ENCODE measurements at places on chromosomes 7 and 10.

- no peak for DNase-seq
Measured at GRCh38 chr10:91088300-91089140, 131.9 kb upstream of the PCGF5 start.

DNA sequence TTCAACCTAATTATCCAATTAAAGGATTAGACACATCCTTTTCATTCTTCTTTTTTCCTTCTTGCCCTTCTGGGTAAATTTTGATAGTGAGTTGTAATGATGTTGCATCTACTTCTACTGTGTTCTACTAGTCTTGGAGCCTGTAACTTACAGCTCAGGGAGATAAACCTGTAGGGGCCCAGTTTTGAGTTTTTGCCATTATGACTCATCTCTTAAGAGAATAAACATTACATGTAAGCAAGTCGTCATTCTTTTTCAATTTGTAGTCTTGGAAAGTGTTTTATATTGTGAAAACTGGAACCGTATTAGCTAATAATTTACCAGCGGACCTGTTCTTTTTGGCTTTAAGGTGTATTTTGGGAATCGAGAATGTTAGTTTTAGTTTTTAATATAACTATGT lies 89.7 kb upstream of the RPA3 start:
- no peak for DNase-seq

DNA sequence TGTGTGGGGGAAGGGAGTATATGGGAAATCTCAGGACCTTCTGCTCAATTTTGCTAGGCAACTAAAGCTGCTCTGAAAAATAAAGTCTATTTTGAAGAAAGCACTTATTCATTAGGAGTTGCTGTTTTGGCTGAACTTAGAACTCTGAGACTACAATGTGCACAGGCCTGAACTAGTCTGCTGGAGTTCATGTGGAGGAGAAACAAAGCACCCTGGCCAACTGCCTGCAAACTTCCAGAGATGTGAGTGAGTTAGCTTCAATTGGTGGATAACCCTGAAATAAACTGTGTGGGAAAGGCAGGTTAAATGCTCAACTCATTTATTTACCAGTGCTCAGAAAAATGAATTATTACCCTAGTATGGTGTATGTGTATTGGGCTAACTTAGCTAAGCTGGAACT lies 17.3 kb upstream of the FAM241B start:
- no peak for DNase-seq

- no peak for DNase-seq
Measured at GRCh38 chr7:151592868-151593486, 73.3 kb upstream of the RHEB start.

DNA sequence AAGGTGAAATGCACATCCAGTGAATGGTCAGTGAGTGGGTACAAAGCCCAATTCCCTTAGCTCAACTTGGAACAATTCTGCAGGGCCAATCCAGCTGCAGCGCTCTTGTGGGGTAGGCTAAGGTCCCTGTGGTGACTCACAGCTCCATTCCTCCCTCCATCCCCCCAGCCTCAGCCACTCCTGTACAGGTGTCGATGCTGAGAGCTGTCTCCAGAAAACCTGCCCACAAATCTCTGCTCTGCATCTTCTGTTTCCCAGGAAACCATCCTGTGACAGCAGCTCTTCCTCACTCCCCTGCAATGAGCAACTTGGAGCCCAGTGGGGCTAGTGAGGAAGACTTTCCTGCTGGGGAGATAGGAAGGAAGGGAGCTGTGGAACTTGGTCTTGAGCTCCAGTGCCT lies 244.7 kb upstream of the GPR26 start:
- no peak for DNase-seq

GRCh38 chr7:156073366-156074052 lies 261.2 kb upstream of the SHH start:
- DNase-seq: no peak

- DNase-seq: no peak
Measured at GRCh38 chr7:93245525-93246432, 13.6 kb downstream of the VPS50 start.

- DNase-seq: no peak
Measured at GRCh38 chr10:126729314-126729870, 58.9 kb upstream of the C10orf90 start.

GRCh38 chr10:90592638-90593302 lies 265.1 kb downstream of the HTR7 start:
- no peak for DNase-seq

- no peak for DNase-seq
Measured at GRCh38 chr10:60417024-60417423, 27.3 kb upstream of the ANK3 start.

DNA sequence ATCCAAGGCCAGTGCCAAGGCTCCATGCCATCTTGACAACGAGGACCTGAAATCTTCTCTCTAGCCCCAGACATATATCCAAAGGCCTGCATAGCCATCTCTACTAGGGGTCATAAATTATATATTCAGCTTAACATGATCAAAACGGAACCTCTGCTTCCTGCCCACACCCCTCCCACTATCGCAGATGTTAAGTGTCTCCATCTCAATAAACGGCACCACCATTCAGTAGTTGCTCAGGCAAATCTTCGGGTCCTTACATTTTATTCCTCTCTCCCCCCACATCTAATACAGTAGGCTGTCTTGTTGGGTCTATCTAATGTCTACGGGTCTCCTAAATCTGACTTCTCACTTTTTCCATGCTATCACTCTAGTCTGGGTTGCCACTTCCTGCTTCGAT lies 201.1 kb upstream of the PLXNA4 start:
- no peak for DNase-seq

DNA sequence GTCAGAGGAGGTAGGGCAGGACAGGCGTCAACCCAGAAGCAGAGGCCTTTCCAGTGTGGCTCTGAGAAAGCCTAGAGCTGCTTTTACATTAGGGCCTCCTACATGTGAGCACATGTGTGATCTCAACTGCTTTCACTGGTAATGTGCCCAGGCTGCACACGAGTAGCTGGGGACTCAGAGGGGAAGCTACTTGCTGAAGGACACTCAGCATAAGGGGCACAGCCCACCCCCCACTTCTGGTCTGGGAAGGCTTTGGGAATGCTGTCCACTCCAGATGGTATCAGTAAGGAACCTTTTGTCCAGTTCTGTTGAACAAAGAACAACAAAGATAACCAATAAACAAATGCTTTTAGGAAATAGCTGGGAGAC lies 18.9 kb downstream of the PRF1 start:
- no peak for DNase-seq

GRCh38 chr7:47709051-47709450 lies 127.1 kb upstream of the TNS3 start:
- DNase-seq: no peak

DNA sequence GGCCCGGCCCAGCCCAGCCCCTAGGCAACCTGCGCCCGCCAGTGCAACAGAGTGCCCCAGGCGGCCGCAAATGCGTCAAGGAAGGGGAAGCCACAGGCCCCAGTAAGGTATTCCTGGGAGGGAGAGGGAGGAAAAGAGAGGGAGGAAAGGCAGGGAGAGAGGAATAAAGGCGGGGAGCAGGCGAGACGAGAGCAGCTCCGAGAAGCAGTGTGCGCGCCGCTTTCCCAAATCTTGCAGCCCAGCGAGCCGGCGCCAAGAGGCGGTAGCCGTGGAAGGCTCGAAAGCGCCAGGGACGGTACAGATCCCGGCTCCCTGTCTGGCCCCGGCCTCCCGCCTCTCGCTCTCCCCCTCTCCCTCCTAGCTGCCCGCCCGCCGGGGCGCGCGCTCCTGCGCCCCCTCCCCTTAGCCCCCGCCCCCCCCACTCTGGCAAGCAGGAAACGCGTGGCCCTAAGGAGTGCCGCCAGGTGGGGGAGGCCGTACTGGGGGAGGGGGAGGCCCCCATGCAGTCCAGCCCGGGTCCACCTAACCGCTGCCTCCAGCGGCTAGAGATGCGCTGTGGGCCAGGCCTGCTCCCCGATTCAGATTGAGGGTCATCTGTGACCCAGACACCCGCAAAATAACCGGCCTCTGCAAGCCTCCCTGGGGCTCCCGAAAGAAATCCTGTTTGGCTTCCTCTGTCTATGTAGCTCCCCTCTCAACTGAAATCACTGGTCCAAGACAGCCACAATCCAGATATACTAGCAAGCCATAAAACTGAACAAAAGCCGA lies 4.3 kb downstream of the HOXA10 start:
- no peak for DNase-seq

DNA sequence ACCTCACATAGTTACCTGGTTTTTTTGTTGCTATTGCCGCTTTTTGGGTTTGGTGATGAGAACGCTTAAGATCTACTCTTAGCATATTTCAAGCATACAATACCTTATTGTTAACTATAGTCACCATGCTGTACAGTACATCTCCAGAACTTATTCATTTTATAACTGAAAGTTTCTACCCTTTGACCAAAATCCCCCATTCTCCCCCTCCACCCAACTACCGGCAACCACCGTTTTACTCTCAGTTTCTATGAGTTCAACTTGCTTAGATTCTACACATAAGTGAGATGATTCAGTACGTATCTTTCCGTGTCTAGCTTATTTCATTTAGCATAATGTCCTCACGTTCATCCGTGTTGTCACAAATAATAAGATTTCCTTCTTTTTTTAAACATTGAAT lies 86.7 kb upstream of the IL6 start:
- no peak for DNase-seq

DNA sequence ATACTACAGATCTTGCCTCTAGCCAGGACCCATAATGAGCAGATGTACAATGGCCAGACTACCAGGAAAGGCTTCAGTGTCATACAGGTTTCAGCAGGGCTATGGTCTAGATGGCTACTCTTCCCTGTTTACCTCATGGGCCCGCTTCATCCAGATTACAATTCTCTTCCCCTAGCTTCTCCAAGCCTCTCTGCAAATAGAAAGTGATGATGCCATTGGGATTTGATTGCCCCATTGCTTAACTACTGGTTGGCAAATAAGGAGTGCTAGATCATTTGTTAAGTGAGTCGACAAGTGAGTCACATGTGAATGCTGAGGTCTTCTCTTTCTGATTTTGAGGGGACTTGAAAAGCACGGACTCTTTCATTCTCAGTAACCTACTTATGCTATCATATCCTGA lies 361.5 kb upstream of the LRRTM3 start:
- no peak for DNase-seq

GRCh38 chr7:102193806-102194205 lies 92.9 kb upstream of the SH2B2 start:
- DNase-seq: no peak

DNA sequence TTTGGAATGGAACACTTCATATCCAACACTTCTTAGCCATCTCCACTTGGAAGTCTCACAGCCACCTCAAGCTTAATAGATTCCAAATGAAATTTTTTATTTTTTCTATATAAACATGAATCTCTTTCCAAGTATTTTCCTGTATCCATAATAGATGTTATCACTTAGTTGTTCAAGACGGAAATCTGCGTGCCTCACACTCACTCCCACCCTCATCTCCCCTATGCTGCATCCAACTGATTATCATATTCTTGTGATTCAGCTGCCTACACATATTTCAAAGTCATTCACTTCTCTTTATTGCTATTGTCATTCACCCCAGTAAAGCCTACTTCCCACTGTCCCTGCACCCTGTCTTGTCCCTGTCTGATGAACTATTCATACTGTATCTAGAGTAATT lies 70.2 kb upstream of the MKX start:
- DNase-seq: no peak

DNA sequence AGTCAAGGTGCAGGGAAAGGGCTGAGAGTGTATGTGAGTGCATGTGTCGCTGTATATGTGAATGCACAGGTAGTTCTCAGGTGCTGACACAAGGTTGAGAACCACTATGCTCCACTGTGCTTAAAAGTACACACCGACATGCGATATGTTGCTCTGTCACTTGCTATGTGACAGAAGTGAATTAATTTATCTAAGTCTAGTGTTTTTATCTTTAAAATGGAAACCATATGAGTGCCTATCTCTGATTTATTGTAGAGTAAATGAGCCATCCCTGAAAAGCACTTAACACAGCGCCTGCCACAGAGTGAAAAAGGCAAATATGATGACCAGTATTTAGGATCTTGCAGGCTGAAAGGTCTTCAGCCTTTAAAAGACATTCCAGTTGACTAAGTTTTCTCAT lies 4.9 kb downstream of the SLC35B4 start:
- DNase-seq: no peak

DNA sequence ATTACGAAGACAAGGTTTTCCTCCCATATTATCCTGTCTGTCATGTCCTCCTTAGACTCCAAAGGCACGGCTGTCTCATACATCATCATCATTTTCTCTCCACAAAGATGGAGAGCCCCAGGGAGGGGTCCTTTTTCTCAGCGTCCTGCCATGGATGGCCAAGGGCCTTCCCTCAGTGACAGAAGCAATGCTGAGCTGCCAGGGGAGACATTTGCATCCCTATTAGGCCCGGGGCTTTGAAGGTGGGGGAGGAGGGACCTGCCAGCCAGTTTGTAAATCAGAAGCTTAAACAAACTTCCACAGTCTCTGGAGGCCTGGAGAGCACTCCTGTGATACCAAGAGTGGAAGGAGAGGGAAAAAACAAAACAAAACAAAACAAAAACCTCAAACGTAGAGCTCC lies 112.4 kb upstream of the ADO start:
- no peak for DNase-seq

DNA sequence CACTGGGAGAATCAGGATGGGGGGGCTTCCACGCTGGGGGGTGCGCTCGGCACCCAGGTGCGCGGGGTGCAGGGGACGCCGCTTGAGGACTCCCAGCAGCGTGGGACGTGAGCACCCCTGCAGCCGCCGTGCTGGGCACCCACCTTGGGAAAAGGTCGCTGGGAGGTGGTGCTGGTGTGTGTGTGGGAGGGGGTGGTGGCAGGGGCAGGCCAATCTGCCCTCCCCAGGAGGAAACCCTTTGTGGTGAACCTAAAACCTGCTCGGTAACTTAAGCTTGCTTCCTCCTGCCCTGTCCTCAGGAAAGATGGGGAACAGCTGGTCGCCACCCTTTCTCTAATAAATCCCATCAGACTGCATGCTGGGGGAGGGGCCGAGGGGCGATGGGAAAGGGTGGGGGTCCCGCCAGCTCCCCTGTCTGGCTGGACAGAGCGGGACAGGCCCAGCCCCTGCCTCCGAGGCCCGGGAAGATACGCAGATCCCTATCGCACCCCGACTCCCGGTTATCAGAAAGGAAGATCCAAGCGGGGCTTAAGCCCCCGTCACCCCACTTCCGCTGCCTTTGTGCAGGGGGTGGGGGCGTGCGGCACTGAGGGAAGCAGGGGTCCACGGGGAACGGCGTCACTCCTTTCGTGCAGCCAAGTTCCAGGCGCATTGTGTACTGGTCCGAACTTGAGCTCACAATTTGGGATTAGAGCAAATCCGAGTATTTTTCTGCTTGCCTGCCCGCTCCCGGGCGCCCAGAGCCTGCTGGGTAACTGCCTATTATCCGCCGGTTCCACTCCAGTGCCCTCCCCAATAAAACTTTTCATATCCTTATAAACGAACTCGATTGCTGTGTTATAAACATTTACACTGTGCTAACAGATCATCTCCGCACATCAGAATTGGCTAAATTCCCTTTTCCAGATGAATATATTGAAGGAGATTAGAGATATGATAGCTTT lies 64.6 kb downstream of the UNCX start:
- no peak for DNase-seq

Data from stimulated activated CD8-positive, alpha-beta memory T cell treated with anti-CD3 and anti-CD28 coated beads, Interleukin-4, amount 100 ng/mL, for 1 hour (primary cell).